ENCODE measurements at places on chromosomes 7 and 10.
A peak's percentile ranks its signal among the peaks of the same experiment; 100 is the strongest.

DNA sequence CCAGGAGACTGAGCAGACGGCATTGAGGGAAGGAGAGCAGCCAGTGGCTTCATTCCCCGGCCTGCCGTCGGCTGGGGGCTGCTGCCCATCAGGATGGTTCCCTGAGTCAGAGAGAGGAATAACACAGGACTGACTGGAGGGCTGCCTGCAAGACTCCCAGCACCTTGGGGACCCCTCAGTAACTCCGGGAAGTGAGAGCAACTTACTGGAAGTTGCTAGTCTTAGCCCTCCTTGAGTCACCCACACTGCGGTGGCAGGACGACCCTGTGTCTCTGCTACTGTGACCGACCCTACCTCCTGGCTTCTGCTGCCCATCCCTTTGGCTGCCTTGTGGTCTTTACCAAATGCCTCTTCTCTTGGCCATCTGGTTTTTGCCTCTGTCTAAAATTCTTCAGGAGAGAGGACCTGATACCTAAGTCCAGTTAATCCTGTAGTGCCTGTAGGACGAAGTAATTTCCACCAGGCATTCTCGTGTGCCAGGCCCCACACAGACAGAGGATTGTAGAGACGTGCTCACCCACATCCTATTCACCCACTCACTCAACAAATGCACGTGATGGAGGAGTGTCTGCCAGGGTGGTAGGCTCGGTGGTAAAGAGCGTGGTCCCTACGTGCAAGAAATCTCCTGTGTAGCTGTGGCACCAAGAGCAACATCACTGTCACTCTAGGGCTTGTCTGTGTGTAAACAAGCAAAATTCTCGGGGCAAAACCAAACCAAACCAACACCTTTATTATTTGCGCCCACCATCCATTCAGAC lies 156.5 kb downstream of the PRKCQ start:
- no peak for DNase-seq

GRCh38 chr7:114026486-114027089 lies 107.8 kb upstream of the PPP1R3A start:
- peak; percentile 63 for DNase-seq

- peak; percentile 48 for DNase-seq
These were observed 11.3 kb downstream of the GNAI1 start for GRCh38 chr7:80145780-80146422.

- DNase-seq: no peak
These were observed 101.2 kb downstream of the CRPPA start for GRCh38 chr7:16320099-16320660.

- DNase-seq: peak; percentile 69
These were observed 24.1 kb downstream of the ZNF92 start for GRCh38 chr7:65397730-65398142.

DNA sequence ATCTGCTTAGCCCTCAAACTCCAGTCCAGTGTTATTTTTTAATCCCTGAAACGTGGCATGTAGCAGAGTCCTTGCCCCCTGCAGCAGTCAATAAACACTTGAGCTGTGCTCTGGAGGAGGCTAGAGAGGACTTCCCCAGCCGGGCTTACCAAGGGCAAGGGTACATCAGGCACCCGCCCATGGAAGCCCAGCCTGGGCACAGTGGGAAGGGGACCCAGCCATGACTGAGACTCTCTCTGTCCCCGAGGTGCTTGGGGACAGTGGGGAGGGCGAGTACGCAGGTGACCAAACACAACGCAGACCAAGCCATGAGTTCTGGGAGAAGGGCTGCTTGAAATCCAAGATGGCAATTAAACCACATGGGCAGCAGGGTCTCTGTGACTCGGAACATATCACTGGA lies 45.2 kb downstream of the EBF3 start:
- no peak for DNase-seq

DNA sequence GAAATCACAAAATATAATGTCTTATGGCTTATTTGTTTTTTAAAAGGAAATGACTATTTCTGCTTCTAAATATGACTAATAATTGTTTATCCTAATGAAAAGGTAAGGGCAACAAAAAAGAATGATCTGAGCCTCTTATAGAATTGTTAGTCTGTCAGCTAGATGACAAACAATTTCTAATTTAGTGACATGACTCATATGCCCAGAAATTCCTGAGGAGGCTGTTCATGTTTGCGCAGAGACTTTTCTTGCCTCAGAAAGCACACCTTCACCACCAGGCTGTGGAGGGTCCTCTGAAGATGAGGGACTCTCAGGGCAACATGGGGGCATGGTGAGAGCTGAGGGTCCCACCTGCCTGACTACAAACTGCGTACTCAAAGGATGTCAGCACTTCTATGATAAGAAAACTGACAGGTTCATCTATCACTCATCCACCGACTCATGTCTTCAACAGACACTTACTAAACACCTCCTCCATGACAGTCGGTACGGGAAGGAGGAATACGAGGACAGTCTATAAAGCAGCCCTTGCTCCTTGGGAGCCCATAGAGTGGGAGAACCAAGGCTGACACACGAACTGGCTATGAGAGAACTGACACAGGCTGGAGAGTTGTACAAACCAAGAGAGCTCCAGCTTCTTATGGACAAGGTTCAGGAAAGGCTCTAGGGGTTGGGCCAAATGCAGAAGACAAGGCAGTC lies 102.0 kb downstream of the PKD1L1 start:
- peak; percentile 67 for DNase-seq

DNA sequence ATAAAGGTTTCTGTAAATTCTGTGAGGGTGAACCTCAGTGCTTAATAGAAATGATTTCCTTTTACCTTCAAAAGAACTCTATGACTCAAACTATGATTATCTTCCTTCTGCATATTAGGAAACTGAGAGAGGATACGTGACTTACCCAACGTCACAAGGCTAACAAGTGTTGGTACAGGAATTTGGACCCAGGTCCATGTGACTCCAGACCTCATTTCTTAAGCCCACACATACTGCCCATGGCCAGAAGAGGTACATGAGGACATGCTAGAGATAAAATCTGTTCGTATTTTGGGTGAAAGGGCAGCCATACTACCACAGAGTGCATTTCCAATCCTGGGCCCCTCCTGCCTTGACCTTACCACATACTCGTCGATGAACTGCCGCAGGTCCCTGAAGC lies 61.5 kb upstream of the TM9SF3 start:
- DNase-seq: no peak

DNA sequence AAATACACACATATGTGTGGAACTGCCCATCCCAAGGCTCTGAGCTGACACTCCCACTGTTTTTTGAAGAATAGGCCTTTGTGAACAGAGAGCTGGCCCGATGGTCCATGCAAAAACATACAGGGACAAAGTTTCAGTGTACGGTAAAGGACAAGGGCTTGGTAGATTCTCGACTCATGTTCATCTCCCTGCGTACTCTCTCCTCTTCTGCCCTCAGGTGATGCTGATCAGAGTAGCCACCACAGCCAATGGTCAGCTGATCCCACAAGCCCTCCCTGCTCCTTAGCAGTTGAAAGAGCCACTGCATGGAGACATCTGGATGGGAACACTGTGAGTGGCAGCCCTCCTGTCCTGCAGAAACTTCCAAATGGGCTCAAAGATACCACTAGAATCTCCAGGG lies 23.1 kb upstream of the C10orf71 start:
- no peak for DNase-seq

- peak; percentile 57 for DNase-seq
These were observed 210.6 kb downstream of the ZNF365 start for GRCh38 chr10:62584731-62585130.

GRCh38 chr10:116732573-116732972 lies 9.8 kb downstream of the HSPA12A start:
- DNase-seq: peak; percentile 38

- peak; percentile 79 for DNase-seq
These were observed 73.9 kb downstream of the CXCL12 start for GRCh38 chr10:44310762-44311562.

GRCh38 chr10:73828161-73828560 lies 16.8 kb upstream of the NDST2 start:
- DNase-seq: no peak

DNA sequence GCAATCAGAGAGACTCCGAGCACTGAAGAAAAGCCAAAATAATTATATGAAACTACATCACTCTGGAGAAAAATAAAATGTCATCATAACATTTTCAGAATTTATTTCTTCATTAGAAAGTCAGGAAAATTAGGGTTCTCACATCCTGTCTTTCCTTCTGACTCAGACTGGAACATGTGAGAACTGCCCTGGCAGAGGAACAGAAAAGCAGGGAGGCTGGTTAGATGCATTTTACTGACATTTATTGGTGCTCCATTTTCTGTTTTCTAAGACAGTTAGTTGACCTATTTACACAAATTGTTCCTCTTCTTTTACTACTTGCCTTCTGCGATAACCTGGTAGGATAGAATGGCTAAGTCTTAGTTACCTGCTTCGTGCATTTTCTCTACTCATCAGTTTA lies 58.6 kb upstream of the ANK3 start:
- no peak for DNase-seq

DNA sequence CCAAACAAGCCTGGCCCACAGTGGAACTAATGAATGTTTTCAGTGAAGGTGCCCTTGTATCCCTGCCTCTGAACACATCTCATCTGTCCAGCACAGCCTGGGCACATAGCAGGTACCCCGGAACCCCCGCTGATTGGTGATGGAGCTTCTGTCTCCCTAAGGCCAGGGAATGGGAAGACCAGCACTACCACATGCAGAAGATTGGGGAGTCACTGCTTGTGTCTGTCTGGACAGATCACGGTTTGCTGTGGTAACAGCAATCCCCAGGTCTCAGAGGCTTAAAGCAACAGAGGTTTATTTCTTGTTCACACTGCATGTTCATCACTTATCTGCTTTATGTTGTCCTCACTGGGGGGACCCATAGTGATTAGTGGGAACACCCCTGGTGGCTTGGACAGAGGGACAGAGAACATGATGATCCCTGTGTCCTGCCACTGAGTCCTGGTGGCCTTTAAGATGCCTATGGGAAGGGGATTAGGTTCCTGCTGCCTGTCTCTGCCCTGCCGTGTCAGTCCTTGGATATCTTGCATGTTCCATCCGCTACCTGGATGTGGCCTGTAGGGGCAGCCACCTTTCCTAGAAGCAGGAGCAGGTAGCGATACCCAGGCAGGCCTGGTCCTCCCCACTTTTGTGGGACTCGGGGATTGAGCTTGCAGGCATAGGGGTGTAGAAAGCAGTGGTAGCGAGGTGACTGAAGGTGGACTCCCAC lies 3.6 kb downstream of the TSPAN14 start:
- DNase-seq: no peak

DNA sequence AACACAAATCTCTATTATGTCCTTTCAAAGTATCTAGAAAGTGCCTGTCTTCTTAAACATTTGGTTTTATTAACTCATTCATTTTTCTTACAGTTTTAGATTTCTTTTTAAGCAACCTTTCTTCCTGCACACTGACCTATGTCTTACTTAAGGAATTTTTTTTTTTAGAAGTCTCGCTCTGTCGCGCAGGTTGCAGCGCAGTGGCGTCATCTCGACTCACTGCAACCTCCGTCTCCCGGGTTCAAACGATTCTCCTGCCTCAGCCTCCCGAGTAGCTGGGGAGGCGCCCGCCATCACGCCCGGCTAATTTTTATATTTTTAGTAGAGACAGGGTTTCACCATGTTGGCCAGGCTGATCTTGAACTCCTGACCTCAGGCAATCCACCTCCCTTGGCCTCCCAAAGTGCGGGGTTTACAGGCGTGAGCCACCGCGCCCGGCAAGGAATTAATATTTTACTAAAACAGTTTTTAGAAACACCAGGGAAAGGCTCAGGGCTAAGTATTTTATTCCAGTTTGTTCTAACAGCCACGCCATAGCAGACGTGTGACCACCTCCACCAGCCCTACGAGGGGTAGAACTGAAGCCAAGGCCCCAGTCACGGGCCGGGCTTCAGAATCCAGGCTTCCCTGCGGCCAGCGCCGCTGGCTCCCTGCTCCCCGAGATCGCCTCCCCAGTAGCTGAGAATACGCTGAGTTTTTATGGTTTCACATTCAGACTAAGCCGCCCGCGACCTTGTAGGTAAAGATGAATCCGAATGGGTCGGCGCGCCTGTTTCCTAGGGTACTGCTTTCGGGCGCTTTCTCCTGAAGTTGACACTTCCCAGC lies 941 bp upstream of the LUC7L2 start:
- DNase-seq: peak; percentile 78

GRCh38 chr10:123398756-123399155 lies 244.6 kb downstream of the BUB3 start:
- no peak for DNase-seq

DNA sequence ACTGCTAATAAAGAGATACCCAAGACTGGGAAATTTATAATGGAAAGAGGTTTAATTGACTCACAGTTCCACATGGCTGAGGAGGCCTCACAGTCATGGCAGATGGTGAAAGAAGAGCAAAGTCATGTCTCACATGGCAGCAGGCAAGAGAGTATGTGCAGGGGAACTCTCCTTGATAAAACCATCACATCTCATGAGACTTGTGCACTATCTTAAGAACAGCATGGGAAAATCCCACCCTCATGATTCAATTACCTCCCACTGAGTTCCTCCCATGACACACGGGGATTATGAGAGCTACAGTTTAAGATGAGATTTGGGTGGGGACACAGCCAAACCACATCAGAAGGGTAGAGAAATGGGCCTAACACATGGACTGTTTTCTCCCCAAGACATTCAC lies 156.3 kb downstream of the CCDC71L start:
- peak; percentile 57 for DNase-seq

GRCh38 chr7:159093351-159093971 lies 51.2 kb downstream of the VIPR2 start:
- DNase-seq: no peak

DNA sequence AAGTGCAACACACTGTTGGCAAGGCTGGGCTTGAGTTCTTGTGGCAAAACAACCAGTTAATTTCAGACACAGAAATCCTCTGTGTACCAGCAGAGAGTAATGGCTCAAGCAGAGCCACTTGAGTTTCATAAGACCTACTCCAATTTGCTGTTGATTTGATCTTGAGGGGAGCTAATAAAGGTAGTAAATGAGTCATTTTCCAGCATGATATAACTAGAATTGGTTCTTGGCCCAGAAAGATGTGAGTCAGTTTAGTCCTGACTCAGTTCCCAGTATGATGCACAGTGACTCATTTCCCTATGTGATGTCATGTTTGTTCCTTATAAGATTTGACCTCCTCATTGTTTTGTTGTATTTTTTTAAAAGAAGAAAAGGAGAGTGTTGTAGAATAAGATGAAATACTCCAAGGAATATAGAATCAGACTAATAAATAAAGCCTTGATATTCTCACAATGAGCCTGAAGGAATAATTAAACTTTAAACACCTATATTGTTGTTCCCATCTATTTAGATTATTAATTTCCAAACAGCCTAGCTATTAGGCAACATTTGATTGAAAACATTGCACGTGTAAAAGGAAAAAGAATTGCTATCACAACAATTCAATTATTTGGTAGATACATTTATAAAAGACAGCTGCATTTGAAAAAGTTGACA lies 186.2 kb downstream of the REEP3 start:
- DNase-seq: peak; percentile 97

- no peak for DNase-seq
These were observed 530.2 kb downstream of the HTR7 start for GRCh38 chr10:90327611-90328010.

GRCh38 chr7:17016402-17017010 lies 134.7 kb upstream of the AGR3 start:
- DNase-seq: no peak

Measured in kidney tubule cell (primary cell).